CD4-positive, alpha-beta T cell treated with Interleukin-15 for 1 hour (primary cell): ENCODE measurements at places on chromosomes 6 and 20.

DNA sequence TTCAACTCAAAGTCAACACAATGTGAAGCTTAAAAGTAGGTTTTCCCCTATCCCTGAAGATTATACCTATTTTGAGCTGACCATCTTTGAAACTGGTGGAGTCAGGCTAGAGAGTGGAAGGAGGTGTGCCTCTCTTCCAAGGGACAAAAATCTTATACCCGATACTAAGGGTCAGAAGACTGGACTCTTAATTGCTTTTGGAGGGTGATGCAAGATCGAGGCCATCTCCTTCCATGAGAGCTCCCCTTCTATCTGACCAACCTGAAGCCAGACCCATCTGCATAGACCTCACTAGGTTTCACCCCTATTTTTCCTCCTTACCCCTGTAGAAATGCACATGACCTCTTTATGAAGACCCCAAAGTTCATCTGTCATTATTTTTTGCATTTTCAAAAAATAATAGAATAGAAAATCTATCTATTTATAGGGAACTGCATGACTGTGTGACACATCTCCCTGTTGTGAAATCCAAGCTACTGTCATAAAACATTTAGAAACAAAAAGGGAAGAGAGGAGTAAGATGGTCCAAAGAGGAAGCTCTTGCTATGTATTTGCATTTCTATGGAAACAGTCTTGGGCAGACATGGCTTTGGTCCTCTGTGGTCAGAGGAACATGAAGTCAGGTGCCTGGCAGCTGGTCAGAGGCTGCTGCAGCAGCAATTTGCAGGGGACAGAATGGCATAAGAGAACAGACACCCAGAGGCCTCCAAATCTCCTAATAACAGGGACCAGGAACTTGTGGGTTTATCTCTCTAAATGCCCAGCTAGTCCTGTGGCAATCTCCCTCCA is 349.2 kb downstream of the MAFB start:
- DNase-seq: peak; percentile 80

DNA sequence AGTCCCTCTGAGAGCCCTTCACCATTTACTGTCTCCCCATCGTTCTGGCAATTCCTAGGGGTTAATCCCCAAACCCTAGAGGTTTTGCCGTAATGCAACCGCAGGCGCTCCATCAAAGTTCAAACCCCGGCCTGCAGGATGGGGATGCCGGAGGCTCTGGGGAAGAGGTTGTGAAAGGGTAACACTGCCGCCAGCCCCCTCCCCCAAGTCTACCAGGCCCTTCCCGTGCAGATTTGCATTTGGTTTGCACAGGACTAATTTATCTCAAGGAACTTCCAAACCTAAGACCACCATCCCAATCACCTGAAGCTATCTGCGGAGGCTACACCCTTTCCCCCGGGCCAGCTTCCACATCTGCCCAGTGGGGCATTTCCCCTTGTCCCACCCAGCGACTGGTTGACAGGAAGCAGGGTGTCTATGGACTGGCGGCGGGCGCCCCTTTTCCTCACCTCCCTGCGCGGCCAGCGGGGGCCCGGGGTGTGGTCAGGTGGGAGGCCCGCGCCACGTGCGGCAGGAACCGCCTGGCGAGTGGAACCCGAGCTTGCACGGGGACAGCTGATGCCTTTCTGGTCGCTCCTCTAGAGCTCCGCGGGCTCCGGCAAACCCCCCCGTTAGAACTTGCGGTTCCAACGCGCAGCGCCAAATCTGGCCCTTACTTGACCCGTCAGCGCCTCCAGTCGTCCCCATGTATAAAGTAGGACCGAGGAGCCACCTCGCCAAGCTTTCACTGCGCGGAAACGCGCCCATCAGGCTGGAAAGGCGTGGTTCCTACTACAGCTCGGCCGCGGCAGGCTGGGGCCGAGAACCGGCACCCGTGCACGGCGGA is 9.4 kb upstream of the SLC4A11 start:
- no peak for DNase-seq

- DNase-seq: no peak
These were observed 29.1 kb upstream of the SASH1 start for GRCh38 chr6:148313488-148313887.

- no peak for DNase-seq
These were observed 23.7 kb upstream of the FOXF2 start for GRCh38 chr6:1365686-1366085.

DNA sequence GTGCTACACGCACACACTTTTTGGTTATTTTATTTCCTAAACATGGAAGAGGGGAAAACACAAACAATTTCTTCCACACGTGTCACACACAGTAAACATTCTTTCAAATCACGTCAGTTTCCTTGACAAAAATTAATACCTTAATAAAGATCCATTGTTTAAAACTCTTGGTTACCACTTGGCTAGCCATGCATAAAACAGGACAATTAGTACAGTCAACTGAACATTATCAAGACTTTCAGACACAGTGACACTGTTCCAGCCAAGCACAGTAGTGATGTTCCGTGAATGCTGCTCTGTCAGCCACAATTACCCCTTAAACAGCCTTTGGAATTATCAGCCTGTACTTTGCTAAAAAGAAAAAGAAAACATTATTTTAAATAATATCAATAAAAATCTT is 50.8 kb downstream of the GMDS start:
- DNase-seq: no peak

- no peak for DNase-seq
These were observed 5.8 kb upstream of the SRPK1 start for GRCh38 chr6:35926509-35927215.

DNA sequence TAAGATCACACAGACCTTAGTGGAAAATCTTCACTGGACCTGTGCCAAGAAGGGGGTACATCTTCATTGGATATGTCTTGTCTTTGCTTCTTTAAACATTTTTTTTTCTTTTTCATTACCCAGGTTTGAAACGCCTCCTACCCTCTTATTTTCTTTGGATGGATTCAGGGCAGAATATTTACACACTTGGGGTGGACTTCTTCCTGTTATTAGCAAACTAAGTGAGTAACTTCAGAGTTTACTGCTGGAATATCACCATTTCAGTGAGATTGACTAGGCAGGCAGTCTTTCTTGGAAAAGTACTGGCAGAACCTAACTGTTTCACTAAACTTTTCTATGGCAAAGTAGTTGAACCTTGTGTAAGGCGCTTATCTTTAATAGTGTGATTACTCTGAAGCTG is 47.0 kb downstream of the ENPP1 start:
- DNase-seq: no peak

DNA sequence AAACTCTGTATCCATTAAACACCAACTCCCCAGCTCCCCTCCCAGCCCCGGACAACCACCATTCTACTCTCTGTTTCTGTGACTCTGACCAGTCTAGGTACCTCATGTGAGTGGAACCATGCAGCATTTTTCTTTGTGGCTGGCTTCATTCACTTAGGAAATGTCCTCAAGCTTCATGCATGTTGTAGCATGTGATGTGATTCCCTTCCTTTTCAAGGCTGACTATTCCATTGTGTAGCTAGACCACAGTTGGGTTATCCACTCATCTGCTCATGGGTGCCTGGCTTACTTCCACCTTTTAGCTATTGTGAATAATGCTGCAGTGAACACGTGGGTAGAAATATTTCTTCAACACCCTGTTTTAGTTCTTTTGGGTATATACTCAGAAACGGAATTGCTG is 8.8 kb upstream of the BPHL start:
- no peak for DNase-seq

- no peak for DNase-seq
These were observed 127.6 kb downstream of the MRPL14 start for GRCh38 chr6:43999628-44000027.

DNA sequence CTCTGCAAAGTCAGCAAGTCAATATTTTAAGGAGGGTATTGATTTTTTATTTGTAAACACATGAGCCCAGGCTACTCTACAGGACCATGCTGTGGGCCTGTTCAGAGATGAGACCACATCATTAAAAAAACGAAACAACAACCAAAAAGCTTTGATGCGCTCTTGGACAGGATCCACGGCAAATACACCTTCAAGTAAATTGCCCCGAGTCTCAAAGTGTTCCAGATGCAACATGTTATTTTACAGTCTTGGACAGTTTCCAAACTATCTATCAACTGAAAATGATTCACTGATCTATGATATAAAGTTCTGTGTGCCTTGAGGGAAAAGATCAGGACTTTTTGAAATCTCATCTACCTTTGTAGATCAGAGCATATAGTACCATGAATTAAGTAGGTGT is 25.8 kb upstream of the CARMIL1 start:
- no peak for DNase-seq

GRCh38 chr6:34132486-34133185 is 13.3 kb downstream of the GRM4 start:
- DNase-seq: no peak

- no peak for DNase-seq
These were observed 20.5 kb downstream of the MAP7 start for GRCh38 chr6:136529710-136530109.

GRCh38 chr6:4804095-4804494 is 27.9 kb downstream of the CDYL start:
- no peak for DNase-seq

GRCh38 chr6:121383478-121383877 is 49.2 kb upstream of the TBC1D32 start:
- no peak for DNase-seq

DNA sequence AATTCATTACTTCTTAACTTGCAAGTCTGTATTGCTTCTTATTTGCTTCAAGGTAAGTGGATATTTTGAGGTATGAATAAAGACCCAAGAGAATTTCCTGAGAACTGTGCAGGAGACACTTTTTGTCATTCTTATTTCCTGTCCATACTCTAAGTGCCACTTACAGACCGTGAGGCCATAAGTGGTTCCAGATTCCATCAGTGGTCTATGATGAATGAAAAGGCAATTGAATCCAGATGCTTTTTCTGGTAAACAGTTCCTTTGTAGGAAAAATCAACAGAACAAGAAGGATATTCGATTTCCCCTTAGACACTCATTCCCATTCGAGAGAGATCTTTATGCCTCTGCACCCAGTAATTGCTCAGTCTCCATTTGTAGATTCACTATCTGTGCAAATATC is 58.3 kb upstream of the PDE10A start:
- DNase-seq: no peak

DNA sequence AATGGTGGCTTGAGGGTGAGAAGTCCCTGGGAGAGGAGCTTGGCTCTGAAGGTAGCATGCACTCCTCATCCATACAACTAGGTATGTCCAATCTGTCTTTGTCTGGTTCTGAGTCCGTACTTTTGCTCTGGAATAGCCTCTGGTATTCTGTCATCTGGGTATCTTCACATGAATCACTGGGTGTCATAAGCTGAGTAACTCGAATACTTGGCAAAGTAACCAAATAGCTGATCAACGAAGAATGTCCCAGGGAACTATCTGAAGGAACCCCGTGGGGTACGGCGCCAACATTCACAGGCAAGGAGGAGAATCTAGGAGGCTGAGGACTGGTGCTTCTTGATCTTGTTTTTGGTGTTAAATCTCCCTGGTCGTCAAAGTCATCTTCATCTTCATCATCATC is 184.8 kb downstream of the HIVEP2 start:
- DNase-seq: no peak

DNA sequence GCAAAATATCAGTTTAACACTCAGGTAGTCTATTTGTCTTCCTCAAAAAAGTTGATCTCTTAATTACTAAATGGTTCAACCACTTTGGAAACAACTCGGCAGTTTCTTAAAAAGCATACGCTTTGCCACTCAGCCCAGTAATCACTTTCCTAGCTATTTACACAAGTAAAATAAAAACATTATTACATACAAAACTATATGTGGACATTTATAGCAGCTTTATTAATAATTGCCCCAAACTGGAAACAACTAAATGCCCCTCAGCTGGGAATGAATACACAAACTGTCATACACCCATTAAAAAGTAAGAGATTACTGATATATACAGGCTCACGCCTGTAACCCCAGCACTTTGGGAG is 7.4 kb downstream of the EEF1A1 start:
- no peak for DNase-seq

DNA sequence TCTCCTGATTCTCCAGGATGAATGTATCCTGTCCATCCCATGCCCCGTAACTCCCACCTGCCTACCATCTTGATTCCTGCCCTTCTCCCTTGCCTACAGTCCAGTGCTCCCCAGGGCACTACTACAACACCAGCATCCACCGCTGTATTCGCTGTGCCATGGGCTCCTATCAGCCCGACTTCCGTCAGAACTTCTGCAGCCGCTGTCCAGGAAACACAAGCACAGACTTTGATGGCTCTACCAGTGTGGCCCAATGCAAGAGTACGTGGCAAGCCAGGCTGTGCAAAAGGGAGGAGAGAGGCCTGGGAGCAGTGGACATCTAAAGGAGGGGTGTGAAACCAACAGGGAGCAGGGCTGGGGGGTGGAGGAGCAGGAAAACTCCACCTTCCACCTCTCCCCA is 15.0 kb upstream of the ZNF76 start:
- DNase-seq: no peak

DNA sequence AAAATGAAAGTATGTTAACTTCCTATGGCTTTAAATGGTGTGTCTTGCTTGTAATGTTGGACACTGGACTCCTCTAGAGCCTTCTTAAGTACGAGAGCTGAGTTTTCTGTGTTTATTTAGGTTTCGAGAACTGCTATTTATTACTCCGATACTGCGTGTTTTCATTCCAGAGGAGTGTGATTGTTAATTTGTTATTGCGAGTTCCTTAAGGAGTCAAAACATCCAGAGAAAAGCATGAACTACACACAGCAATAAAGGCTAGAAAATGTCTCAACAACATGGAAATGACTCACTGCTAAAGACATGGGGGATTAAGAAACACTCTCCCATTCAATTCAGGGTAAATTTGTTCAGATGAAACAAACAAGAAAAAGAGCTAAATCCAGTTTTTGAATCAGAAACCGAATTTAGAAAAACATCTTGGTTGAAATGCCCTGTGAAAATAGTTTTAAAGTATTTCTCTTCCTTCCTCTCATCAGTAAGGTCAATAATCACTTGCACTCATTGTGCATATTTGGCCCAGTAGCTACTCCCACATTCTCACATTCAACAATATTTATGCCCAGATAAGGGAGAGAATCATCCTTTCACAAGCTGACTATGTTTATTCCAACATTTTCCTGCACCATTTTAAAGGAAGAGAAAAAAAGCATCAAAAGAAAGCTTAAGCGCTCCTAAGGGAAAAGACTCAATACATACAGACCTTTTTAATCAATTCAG is 36.0 kb downstream of the ATXN1 start:
- no peak for DNase-seq

- no peak for DNase-seq
These were observed 86.8 kb downstream of the COL12A1 start for GRCh38 chr6:75118925-75119515.

DNA sequence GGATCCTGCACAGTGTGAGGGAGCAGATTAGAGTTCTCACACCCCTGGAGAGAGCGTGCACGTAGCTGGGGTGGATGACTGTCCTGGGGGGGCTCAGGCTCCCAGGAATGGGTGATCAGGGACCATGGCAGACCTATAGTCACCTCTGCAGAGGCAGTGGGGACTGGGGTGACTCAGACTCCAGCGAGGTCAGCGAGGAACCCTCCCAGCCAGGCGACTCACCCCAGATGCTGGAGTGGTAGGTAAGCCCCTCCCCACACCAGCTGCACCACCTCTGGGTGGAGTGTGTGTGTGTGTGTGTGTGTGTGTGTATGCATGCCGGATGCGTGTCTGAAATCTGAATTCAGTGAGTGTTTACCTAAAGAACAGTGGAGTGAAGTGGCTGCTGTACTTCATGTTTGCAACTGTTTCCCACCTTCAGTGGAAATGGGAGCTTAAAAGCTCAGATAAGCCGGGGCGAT is 17.4 kb upstream of the GTSF1L start:
- no peak for DNase-seq

- DNase-seq: no peak
These were observed 157.5 kb downstream of the SMOC2 start for GRCh38 chr6:168598251-168599117.

- no peak for DNase-seq
These were observed 44.8 kb upstream of the CTAGE9 start for GRCh38 chr6:131755597-131755996.
